ENCODE measurements at places on chromosomes 11 and 22.

GRCh38 chr11:19344661-19345518 lies 104.1 kb upstream of the E2F8 start:
- DNase-seq: no peak

DNA sequence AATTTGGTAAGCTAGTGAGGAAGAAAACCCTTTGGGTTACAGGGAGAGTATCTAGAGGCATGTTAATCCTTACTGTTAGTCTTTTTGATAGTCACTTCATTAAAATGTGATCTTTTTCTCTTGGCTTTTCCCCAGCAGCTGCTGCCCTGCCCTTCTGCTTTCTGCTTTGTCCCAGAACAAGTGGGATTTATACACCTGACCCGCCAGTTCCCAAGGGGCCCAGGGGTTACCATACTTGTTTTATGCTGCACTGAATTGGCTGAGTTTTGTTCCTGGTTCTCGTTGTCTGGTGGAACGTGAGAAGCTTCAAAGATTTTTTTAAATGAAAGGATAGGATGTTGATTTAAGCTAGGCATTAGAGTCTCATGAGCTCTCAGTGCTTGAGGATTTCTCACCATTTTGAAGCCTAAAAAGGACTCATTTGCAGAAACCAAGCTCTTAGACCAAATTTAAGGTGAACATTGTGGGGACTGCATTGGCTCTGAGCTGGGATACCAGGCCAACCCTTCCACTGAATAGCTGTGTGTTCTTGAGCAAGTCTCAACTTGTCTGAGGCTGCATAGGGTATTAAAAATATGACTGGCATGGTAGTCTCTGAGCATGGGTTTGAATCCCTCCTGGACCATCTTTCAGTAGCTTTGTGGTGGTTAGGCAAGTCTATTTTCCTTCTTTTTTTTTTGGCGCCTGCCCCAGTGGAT lies 6.6 kb downstream of the LIMK2 start:
- DNase-seq: no peak

GRCh38 chr11:47495856-47496217 lies 46.9 kb upstream of the RAPSN start:
- DNase-seq: no peak

DNA sequence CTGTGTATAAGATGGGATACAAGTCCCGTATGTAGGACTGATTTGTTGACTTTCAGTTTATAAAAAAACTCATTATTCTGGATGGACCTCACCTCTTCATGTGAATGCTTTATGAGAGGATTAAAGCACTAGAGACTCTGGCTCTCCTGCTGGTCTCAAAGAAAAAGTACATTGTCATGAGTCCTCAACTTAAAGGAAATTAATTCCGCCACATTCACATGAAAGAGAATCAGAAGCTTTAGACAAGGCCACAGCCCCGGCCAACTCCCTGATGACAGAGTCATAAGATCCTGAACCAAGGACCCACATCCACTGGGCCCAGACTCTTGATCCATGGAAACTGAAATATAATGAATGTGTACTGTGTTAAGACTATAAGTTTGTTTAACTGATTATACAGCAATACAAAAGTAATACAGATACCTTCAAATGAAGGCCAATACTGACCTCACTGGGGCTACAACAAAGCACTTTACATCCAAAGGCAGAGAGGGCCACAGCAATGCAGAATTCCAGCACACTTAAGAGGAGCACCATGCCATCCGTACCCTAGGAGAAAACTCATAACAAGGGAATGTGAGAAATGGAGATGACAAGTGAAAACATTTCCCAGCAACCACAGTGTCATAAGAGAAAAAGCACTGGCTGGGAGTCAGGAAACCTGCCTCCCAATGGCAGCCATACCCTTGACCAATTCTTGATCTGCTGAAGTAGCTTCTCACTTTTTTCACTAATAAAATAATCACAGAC lies 25.4 kb upstream of the MS4A6A start:
- no peak for DNase-seq

DNA sequence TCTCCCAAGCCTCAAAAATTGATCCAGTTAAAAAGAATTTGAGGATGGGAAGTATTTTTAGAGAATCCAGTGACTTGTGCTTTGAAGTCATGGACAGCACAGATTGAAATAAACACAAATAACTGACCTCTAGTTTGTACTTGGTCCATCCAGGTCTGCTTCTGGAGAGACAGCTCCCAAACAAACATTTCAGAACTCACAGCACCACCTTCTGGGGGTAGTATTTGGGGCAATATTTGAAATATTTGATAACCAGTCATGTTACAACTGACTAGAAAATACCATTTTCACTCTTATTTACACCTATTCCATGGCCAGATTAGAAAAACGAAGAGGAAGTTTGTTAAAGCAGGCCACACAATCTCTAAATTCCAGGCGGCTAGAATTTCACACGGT lies 56.2 kb downstream of the CTSC start:
- no peak for DNase-seq

GRCh38 chr22:17827466-17827865 lies 53.2 kb upstream of the BID start:
- DNase-seq: no peak

- DNase-seq: no peak
These were observed 46.7 kb downstream of the TSPAN18 start for GRCh38 chr11:44773351-44773965.

DNA sequence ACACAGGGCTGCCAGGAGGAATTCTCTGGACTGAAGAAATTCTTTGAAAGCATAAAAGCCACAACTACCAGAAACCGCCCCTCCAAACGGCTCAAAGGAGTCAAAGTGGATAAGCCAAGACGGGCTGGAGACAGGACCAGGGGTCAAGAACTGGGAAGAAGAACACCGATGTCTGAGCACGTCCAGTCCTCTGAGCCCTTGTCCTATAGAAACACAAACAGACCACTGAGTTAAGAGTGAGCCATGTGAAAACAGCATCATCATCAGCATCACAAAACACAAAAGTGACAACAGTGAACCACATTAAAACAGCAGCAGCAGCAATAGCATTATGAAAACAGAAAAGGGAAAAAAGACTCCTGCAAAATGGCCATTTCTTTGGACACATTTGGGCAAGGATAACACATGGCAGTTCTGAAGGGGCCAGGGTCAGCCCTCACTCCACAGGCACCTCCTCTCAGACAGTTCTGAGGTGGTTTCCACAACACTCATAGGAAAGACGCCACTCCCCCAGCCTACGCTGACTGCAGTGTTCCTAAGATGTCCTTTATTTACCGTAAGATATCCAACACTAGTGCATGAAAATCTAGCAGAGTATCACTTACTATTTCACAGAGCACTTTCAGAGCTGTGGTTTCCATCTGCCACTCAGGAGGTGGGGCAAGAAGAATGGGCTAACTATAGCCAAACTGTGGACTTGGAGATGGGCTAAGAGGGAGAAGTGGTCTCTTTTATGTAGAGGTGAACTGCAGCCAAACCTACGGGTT lies 28.6 kb upstream of the YPEL1 start:
- no peak for DNase-seq

- DNase-seq: no peak
These were observed 130.0 kb downstream of the WNT7B start for GRCh38 chr22:45846952-45847351.

DNA sequence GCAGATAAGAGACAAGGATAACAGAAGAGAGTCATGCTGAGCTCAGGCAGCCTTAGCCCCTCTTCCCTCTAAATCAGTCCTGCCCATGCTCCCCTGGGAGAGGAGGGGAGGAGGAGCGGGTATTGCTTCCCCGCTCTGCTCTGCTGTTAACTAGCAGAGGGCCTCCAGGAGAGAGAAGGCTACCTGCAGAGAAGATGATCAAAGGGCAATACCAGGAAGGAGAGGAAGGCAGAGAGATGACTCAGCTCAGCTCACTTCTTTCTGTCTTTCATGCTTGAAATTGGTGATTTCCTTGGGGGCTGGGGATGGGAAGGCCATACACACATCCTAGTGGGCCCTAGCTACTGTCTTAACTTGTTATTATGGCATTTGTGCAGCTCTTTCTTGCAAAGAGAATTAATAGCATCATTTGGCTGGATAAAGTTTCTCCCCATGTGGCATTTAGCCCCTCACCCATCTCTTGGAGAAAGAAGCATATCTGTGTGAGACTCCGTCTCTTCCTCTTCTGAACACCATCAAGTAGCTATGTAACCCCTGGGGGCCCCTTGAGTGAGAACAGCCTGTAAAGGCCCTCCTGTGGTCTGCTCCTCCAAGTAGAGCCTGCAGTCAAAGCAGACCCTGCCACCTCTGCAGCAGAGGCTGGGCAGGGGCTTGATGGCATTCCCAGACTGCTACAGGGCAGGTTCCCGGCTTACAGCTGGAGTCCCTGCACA lies 33.4 kb upstream of the AMOTL1 start:
- no peak for DNase-seq

DNA sequence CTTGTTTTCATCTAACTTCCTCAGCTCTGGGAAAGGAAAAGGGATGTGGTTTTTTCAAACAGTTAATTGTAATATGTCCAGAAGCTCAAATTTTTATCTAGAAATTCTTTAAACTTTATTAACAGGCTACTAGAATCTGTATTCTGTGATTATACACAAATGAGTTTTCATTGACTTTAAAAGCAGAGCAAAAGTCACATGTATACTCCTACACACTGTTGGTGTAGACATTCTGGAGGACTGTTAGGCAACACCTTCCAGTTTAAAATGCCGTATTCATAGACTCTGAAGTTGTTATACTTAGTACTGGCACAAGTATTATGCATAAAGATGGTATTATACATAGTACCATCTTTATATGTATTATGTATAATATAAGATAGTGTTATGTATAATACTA lies 64.9 kb downstream of the SPECC1L start:
- DNase-seq: no peak

DNA sequence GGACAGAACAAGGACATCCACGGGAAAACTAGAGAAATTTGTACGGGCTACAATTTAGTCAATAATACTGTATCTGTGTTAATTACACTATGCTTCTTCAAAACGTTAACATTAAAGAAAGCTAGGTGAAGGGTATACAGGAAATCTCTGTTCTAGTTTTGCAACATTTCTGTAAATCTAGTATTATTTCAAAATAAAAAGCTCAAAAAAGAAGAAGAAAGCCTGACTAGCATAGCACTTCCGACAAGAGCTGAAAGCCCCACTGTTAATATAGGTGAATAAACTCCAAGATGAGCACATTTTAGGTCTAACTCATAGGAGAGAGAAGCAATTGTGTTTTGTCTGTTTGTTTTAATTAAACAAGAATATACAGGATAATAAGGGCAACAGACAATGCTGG lies 299.7 kb downstream of the TTC28 start:
- no peak for DNase-seq

- peak; percentile 45 for DNase-seq
These were observed 6.3 kb upstream of the KCNJ5 start for GRCh38 chr11:128884703-128885338.

GRCh38 chr11:87280143-87280542 lies 242.4 kb downstream of the TMEM135 start:
- no peak for DNase-seq

- DNase-seq: no peak
These were observed 65.1 kb downstream of the SLC22A12 start for GRCh38 chr11:64655941-64656601.

DNA sequence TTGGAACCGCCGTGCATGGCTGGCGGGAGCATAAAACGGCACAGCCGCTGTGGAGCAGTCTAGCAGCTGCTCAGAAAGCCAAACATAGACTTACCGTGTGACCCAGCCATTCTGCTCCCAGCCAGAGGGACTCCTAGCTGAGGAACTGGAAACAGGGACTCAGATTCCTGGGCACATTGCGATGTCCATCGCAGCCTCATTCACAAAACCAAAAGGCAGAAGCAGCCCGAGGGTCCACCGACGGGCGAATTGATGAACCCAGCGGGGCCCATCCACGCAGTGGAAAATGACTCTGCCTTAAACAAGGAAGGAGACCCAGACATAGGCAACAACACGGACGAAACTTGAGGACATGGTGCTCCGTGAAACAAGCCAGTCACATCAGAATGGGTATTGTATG lies 5.7 kb upstream of the MUC5B start:
- DNase-seq: no peak

GRCh38 chr11:111693224-111693937 lies 72.8 kb downstream of the PPP2R1B start:
- no peak for DNase-seq

GRCh38 chr11:4044976-4045646 lies 49.5 kb upstream of the RRM1 start:
- no peak for DNase-seq

GRCh38 chr22:40583053-40583741 lies 53.3 kb downstream of the MRTFA start:
- DNase-seq: no peak

DNA sequence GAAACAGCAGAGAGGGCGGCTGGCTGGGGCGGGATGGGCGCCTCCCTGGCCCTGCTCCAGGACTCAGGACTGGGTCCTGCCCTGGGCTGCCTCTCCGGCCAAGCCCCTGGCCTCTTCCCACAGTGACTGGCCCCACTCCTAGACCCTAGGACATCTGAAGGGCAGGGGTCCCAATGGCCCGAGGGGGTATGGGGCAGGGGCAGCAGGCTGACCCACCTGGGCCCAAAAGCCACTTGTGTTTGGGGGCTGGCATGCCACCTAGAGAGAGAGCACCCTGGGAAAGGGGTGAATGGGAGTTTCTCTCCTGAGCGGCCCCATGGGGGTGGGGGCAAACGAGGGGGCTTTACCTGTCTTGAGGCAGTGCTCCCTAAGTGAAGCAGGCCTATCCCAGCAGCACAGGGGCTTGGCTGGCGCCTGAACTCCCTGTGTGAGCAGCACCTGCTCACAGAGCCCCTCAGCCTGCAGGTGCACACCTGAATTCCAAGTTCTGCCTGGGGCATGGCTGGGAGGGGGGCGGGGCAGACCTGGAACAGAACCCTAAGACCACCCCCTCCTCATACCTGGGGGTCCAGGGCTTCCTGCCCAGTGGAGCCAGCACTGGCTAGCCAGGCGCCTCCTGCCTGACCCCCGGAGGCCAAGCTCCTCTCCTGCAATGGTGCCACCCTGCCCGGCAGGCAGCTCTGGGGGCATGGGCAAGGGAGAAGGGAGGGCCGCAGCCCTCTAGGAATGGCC lies 16.9 kb downstream of the DUSP8 start:
- DNase-seq: no peak

GRCh38 chr11:64474680-64475079 lies 115.7 kb downstream of the RPS6KA4 start:
- no peak for DNase-seq

GRCh38 chr11:107592231-107592590 lies 1.3 kb downstream of the ELMOD1 start:
- no peak for DNase-seq

- no peak for DNase-seq
These were observed 104.9 kb downstream of the MTNR1B start for GRCh38 chr11:93074352-93074751.

All from brain microvascular endothelial cell (primary cell).